NCI-H1436 treated with DMSO at 0.1 percent for 48 hours (cell line): ENCODE measurements at places on chromosomes 5 and 9.

DNA sequence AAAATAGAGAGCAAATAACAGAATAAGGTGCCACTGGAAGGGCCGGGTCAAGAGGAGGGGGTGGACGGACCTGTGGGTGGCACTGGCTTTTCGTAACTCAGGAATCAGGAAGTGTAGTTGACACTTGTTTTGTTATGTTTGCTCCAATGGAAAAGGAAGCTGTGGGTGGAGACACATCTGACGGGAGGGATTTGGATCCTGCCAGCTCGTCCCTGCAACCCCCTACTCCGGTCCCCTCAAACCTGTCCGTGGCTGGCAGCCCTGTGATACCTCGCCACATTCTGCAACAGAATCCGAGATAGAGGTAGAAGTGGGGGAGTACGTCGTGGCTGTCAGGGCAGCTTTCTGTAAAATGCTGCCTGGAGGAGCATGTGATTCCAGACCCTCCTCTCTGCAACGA, 104.2 kb upstream of the IER5L start:
- no peak for DNase-seq

GRCh38 chr9:110933350-110934001, 104.8 kb downstream of the LPAR1 start:
- no peak for DNase-seq

GRCh38 chr9:133532937-133533668, 1.4 kb upstream of the ADAMTSL2 start:
- DNase-seq, result peak; percentile 26

- no peak for DNase-seq
Measured at GRCh38 chr9:82492274-82492673, 503.7 kb downstream of the SPATA31D1 start.

GRCh38 chr5:68344447-68345111, 129.0 kb downstream of the PIK3R1 start:
- DNase-seq, result no peak

- no peak for DNase-seq
Measured at GRCh38 chr9:121353241-121354061, 16.6 kb downstream of the STOM start.

DNA sequence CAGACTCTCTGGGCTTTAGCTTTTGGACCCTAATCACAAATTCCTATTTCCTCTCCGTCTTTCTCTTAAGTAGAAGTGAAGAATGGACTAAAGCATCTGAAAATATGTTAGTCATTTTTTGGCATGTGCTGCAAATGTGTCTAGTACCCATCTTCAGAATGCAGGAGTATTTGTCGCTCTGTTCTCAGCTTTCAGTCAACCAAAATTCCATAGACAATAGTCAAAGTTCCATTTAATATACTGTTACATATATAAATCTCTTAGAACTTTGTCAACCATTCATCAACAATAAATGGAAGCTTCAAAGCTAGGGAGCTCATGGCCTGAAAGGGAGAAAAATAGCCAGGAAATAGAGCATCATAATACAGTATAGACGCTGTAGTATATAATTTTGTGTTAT, 509.4 kb downstream of the BNC2 start:
- DNase-seq, result no peak

DNA sequence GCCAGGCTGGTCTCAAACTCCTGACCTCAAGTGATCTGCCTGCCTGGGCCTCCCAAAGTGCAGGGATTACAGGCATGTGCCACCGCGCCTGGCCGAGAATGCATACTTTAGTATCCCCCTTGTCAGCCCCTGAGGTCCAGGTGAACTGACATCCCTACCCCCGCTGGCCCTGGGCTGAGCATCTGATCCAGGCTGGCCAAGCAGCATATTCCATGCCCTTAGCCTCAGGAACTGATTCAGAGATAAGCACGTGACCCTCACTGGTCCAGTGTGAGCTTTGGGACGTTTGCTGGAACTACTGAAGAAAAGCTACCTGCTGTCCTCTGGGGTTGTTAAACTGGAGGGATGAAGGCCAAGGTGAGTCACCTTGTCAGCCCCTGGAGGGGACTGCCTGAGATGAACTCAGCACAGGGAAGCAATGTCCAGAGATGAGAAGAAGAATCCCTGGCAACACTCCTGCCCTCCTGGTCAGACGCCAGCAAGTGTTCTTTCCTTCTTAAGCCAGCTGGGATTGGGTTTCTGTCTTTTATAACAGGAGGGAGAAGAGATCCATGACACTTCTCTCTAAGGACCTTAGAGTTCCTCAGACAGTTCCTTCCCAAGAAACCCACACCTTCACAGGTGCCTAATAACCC, 59.1 kb upstream of the FBXW11 start:
- no peak for DNase-seq

DNA sequence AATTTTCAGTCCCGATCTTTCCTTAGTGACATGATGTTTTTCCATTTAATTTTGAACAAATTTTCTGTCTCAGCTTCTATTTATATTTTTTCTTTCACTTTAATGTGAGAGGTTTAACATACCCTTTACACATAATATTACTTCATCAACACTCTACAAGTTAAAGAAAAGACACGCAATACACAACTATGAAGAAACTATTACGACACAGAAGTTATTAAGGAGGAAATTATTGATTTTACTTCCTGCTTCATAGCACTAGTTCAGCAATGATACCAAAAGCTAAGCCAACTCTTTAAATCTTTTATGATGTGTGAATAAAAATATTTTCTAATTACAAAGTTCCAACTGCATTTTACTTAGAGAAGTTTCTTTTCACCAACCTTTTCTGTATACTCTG, 432.3 kb upstream of the DAB2 start:
- DNase-seq, result no peak

DNA sequence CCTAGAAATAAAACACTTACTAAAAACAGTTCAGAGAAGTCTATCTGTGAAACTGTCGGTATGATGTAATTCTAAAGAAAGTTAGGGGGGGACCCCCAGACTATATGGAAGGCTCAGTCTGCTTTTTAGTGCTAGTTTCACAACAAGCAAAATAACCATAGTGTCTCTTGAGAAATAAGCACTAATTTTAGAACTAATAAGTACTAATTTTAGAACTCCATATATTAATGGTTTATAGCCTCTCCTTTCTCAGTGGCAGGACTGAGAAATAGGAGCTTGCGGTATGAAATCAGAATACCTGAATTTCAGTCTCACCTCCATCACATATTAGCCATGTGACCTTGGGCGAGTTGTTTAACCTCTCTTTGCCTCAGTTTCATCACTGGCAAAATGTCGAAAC, 1.4 kb upstream of the PHF24 start:
- no peak for DNase-seq

DNA sequence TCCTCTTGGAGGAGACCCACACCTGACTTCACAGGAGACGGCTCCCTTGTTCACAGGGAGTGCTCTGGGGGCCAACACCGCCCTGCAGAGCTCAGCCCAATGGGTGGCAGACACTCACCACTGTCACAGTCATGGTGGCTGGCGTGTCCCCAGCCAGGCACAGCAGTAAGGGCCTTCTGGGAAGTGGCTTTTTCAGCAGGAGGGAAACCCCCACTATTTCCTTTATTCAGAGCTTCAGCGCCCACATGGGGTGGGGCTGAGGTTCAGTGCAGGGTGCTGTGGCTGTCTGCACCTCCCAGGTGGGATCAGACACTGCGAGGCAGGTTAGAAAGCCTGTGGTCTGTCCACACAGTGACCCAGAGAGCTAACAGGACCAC, 3.6 kb upstream of the SNAPC4 start:
- DNase-seq, result no peak

GRCh38 chr9:137891588-137892423, 14.2 kb downstream of the CACNA1B start:
- no peak for DNase-seq

DNA sequence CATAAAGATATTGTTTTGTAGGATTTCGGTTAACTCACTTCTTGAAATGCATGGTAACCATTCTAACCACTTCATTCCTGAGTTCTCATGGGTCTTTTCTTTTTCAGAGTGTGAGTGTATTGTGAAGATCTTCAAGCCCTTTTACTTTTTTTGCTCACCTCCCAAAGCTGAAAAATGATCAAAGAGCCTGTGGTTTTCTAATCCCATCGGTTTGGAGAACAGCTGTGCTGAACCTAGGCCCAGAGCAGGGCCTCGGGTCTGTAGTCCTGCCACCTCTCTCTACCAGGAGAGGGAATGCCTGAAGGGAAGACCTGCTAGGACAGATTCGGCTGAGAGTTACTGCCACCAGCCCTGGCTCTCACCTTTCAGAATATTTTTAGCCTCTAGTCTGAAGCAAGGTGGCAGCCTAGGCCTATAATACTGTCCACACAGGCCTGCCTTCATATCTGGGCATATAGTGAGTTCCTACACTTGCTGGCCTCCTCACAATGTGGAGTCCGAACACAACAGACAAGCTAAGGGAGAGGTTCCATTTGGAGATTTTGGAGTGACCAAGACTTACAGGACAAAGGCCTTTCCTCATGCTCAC, 13.8 kb downstream of the RGMB start:
- DNase-seq, result no peak

DNA sequence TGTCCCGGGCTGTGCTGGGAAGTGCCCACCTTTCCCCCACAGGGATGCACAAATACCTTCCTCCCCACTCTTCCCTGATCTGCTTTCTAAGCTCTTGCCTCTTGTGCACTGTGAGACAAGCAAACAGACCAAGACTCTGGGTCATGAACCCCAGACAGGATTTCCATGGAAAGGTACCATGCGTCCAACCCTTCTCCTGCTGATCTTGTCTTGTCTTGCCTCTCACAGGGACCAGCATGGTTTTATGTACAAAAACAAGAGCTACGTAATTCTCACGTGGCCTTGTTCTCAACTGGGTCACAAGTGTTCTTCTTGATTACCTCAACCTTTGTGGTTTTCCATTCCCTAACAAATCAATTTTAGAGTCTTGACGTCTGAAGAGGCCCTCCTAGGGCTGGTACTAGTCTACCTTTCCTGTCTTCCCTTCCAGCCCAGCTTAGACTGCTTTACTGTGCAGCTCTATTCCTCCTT, 176.5 kb upstream of the MAP3K1 start:
- DNase-seq, result no peak
